ENCODE measurements at places on chromosomes 2 and 18.

DNA sequence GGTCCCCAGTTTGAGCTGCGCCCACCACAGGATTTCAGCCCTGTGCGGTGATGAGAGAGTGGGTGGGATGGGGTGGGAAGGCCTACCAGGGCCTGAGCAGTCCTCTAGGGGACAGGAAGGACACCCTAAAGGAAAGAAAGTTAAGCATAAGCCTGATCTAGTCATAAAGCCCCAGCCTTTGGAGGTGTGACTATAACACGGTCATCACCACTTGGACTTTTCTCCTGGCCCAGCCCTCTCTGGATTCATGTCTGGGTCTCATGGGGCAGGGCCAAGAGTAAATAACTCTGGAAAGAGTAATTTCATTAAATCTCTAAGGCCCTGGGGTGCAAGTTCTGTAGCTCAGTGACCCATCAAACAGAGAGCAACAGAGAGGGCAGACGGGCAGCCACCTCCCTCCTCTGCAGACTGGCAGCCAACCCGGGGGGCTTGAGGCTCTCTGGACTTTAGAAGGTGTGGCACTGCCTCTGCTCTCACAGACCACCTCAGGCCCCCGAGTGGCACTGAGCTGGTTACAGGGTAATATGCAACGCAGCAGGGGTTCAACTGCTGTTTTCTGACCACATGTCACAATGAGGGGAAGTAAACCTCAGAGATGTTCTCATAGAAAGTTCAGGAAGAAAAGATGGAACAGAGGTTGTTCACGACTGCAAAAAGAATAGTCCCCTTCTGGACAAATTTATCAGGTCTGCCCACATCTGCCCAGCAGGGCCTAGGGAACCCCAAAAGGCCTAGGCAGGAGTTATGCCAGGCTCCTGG lies 41.5 kb downstream of the TGFA start:
- DNase-seq, result no peak

DNA sequence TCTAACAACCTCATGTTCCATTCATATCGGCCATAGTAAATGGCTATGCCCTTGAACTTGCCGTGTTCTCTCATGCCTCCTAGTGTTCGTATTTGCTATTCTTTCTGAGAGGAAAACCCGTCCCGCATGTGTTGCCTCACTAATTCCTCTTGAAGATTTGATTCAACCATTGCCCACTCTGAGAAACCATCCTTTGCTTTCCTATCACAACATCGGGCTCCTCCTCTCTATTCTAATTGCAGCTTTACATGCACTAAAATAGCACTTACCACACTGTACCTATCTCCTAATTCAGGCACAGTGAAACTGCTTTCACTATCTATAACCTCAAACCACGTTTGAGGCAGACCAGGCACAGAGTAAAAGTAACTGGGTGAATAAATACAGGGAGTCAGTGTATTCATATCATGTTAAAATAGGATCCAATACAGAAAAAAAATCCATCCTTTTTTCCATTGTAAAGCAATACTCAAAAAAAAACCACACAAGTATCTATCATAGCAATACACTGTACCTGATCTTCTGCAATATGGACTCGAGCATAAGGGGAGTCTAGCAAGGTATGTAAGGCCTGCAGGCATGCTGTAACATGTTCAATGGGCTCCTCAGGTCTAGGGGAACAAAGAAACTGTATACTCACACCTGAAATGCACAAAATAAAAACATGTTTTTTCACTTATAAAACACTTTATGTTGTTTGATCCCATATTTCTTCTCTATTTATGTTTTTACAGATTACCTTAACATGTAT lies 39.0 kb upstream of the STRN start:
- peak; percentile 18 for DNase-seq

GRCh38 chr18:11027862-11028261 lies 121.5 kb downstream of the PIEZO2 start:
- DNase-seq, result no peak

GRCh38 chr2:975095-975494 lies 24.4 kb downstream of the SNTG2 start:
- no peak for DNase-seq

GRCh38 chr2:182713601-182714000 lies 2.5 kb upstream of the DNAJC10 start:
- DNase-seq, result no peak

- DNase-seq, result no peak
Observed at GRCh38 chr2:198715302-198715835, 742.4 kb downstream of the SATB2 start.

DNA sequence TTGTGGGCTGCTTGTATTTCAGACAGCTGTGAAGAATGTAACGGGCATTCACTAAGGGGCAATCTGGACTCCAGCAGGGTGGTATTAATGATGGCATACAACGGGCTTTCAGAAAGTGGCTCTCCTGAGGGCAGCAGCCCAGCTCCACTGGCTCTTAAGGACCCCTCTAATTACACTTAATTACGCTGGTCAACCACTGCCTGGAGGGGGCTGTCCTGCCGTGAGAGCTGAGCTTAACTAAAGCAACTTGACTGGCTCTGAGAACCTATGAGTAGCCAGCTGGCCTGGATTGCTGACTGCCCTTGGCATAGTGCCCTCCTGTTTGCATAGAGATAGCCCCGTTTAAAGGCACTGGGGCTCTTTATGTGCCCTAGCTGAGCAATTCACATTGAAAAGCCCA lies 3.8 kb downstream of the LIPG start:
- DNase-seq, result no peak

- no peak for DNase-seq
Observed at GRCh38 chr2:228268756-228269155, 87.3 kb upstream of the SPHKAP start.

GRCh38 chr18:21484851-21485636 lies 115.5 kb downstream of the ESCO1 start:
- DNase-seq, result no peak

DNA sequence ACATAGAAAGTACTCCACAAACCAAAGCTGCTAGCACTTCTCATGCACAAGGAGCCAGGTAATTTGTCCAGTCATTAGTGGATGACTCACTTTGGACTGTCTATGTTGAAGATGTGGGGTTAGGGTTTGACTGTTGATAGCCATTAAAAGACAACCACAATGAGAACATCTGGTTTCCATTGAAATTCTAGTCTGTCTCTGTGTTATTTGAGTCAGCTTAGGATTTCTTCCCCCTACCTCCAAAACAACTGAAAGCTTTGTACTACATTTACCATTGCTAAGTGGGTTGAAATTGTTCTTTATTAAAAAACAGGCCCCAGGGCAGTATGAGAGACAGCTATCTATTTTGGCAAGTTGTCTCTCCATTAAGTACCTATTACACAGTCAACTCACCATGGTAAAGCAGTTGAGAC lies 50.2 kb upstream of the ANKRD44 start:
- DNase-seq, result no peak

DNA sequence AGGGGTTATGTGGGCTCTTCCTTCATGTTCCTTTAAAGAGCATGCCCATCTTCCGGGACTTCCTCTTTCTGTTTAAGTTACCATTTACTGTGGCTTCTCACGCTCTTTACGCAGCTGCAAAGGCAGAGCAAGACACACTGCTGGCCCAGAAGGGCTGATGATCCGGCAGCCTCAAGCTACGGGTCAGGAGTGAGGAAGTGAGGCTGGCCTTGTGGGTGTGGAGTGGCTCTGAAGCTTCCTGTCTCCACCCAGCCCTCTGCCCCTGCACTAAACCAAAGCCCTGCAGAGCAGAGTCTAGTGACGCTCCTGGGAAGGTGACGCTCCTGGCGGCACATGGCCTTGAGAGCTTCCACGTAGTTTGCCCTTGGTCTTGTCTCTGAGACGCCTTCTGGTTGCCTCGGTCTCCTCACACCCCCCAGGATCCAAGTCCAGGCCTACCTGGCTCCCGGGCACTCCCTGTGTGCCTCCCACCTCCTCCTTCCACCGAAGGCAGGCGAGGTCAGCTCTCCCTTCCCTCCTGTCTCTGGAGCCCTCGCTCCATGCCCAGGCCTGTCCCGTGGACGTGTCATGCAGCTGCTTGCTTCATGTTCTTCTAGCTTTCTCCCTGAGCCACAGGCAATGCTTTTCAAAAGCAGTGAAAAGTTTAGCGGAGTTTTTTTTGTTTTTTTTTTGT lies 50.3 kb downstream of the ARL4C start:
- no peak for DNase-seq

DNA sequence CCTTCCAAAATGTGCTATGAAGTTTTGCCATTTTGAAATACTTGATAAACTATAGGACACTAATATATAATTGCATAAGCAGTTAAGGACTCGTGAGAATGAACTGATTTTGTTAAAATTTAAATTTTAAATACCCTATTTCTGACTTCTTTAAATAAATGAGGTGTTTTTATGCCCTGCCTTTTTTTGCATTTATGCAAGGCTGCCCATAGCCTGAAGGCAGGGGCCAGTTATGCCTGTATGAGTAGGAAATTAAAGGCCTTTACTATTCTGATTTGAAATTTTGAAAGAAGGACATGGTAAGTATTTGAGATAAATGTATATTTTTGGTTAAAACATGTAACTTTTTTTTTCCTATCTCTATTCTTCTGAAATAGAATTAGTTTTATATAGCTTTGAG lies 33.7 kb downstream of the TTC39C start:
- DNase-seq, result no peak

DNA sequence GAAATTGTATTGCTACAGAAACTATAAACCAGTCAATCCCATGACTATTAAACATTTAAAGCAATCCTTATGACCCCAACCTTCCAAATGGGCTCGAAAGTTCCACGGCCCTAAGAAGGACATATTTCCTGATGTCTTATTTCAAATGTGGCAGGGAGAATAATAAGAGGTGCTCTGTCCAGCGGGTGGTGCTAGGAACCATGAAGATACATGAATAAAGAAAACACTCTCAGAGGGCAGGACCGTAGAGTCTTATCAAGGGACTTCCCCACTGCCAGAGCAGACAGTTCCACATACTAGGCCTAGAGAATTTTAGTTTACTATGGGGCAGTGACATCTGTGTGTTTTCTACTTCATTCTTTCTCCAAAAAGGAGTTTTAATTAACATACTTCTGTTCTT lies 187.1 kb upstream of the PIK3C3 start:
- no peak for DNase-seq

DNA sequence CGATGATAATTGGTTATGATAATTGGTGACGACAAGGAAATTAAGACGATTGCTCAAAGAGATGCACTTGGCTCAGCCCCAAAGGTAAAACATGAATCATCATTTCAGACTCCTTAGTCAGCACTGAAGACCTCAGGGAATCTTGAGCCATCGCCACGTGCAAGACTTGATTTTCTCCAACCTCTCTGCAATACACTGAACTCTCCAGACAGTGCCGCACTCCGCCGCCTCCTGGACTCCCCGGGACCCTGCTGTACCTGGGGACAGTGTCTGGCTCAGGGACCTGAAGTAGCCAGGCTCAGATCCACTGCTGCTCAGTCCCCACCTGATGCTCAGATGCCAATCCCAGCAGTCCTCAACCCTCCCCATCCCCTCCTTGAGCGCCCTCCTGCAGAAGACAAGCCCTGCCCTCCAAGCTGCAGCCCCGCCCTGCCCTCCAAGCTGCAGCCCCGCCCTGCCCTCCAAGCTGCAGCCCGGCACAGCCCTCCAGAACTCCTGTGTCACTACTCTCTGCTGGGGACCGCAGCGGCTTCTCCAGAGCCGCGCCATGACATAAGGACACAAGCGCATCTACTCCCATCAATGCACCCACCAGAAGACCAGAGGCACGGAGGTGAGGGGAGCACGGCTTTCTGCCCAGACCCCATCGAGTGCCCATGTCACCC lies 1.1 kb downstream of the TMEM18 start:
- DNase-seq, result peak; percentile 49

DNA sequence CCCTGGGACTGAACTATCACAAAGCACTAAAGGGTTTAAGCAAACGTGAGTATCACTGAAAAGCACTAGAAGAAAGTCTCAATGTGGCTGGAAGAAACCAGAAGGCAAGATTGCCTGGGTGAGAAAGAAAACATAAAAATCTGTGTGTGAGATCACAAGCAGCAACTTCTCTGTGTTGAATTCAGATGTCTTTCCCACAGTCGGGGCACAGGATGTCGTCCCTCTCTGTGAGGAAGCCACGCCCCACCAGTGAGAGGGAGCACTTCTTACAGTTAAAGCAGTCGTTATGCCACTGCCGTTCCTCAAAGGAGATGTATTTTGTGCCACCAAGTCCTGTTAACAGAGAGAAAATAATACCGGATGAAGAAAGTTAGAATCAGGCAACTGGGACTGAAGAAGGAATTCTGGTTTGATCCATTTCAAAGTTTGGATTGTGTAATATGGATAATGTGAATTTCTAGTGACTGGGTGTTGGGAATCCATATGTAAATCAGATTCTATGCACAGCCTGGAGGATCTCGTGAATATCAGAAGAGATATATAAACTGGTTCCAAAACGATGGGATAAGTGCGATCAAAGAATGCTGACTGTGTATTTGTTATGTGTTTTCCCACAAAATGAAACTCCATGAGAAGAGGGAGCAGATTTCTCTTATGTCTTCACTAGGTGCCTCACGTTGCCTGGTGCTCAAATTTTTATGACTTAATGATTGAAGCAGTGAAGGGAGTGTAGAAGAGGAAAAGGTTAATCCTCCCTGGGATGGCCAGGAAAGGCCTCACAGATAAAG lies 24.0 kb downstream of the C2orf49 start:
- DNase-seq, result no peak

DNA sequence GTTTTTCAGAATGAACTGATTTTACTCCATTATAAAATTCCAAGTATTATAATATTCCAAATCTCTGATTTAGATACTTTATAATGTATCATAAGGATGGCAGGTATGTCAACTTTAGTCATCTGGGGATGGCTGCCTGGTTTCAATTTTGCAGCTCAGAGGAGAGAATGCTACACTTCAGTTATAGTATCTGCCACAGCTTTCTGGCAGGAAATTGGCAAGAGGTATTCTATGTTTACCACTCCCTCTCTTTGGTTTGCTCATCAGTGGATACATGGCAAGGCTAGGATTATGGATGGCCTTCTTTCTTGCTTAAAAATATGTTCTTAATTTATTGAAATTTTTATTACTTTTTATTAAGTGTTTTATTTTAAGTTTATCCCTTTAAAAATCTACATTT lies 67.0 kb upstream of the TNFRSF11A start:
- DNase-seq, result no peak

DNA sequence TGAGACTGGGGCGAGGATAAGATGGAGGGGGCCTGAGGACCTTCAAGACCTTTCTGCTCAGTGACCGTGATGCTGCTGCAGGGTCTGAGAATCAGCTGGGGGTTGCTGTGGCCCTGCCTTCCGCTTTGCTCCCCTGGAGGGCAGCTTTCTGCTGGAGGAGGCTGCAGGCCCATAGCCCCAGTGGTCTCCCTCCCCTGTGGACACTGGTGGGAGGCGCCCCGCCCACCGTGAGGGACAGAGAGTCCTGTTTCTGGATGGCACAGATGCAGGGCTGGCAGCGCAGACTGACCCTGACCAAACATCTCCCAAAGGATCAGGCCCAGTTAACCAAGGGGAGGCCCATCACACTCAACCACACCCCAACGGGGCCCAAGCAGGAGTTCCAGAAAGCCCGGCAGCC lies 42.8 kb downstream of the PLB1 start:
- DNase-seq, result no peak

DNA sequence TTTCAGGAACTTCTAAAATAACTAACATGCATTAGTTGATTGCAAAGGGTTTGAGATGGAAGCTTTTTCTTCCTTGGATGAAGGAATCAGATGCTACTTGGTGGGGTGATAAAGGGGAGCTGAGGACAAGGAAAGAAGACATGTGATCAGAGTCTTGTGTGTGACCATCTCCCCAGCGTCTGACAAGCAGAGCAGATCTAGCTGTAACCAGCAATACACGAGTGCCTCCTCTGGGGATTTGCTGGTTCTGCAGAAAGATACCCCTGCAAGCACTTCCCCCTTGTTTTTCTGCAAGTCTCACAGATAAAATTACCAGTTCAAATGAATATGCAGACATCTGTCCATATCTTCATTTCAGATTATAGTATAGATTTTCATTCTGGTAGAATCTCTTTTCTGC lies 2.7 kb downstream of the CDH7 start:
- DNase-seq, result peak; percentile 33

All from HEK293T (cell line).